ENCODE measurements at places on chromosomes 4 and X.

- DNase-seq: no peak
Observed at GRCh38 chr4:123747016-123747415, 350.4 kb downstream of the SPRY1 start.

DNA sequence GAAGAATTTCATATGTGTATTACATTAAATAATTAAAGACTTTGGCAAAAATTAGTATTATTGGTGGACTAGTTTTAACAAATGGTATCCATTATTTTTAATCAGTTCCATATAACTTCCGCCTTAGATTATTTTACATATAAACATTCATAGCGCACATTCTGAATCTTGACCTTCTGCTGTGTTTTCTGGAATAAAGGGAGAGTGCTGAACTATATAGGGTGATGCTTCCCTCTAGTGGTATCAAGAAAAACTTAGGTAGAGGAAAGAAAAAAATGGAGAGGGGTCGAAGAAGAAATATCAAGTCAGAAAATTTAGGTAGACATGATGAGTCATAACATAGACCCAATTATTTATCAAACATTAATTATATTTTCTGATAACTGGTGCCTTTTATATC, 155.6 kb upstream of the PACRGL start:
- DNase-seq: no peak

DNA sequence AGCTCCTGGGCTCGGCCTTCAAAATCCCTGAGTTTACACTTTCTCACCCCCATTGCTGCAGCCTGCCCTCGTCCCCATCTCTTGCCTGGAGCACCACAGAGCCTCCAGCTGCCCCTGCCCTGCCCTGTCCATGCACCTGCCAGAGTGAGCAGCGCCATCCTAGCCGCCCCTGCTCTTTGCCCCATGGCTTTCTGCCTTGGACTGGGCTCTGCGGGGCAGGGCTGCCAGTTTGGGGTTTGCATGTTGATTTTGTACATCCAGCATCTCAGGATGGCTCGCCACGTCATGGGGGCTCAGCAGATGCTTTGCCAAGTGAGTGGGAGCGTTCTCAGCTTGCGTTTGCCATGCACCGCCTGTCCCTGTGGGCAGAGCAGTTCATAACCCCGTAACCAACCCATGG, 67.1 kb upstream of the HGFAC start:
- no peak for DNase-seq

GRCh38 chr4:158906073-158906472, 137.2 kb downstream of the FNIP2 start:
- DNase-seq: no peak

- no peak for DNase-seq
Observed at GRCh38 chr4:153766758-153767157, 6.9 kb upstream of the RNF175 start.

- no peak for DNase-seq
Observed at GRCh38 chrX:50497114-50497513, 26.5 kb upstream of the DGKK start.

- DNase-seq: no peak
Observed at GRCh38 chrX:33156152-33156726, 55.1 kb downstream of the DMD start.

DNA sequence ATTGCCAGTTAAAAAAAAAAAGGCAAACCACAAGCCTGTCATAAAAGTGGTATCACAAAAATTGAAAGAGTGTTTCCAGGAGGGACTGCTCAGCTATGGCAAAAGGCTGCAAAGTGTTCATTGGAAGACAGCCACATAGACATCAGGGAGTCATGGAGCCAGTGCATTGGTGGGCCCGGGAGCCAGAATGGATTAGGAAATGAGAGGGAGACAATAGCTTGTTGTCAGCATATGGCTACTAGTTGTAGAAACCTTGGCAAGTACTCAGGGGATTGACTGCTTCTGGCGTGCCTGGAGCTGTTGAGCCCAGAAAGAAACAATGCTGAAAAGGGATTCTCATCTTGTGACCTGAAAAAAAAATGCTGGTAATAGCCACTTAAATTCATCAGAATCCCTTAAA, 5.0 kb downstream of the GAR1 start:
- DNase-seq: no peak

DNA sequence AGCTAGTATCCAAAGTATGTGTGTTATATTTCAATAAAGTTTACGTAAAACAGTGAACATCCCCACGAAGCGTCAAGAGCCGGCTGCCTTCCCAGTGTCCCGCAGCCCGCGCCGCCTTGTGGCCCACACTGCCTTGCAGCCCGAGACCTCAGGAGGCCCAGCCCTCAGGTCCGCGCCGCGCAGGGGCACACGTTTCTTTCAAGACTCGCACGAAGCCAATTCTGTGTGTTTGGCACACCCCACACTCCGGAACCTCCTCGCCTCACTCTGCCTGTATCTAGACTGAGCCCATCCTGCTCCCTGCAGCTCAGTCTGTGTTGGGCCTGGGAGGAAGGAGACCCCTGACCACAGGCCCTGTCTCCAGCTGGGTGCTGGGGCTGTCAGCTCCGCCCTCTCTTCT, 5.8 kb downstream of the LRPAP1 start:
- DNase-seq: no peak

DNA sequence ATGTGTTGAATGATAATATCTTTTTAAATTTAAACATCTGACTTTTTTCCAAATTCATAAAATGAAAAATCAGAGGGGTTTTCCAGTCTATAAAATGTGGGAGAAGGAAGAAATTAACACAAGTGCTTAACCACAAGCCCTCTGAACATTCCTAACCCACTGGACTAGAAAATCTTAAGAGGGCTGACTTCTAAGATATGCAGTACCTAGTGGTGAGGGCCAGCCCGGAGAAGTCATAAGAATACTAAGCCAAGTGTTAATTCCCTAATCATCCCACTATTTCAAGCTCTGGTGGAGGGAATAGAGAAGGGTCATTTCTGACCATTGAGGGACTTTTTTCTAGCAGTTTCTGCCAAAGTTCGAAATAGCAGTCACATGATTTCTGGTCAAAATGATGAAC, 86.9 kb upstream of the NEIL3 start:
- no peak for DNase-seq

Data from cortex of kidney (tissue), 1 donor.